Right atrium auricular region (tissue), 2 donors: ENCODE measurements at places on chromosomes 1 and 21.

- no peak overlapping the region for H3K27ac ChIP-seq
- no peaks in the 10 kb centered on the region for H3K27me3 ChIP-seq
- no peak overlapping the region for H3K4me3 ChIP-seq
- no peaks in the 10 kb centered on the region for H3K36me3 ChIP-seq
- no peak for DNase-seq
These were observed 12.6 kb downstream of the FLG2 start for GRCh38 chr1:152347116-152347728.

- H3K4me1 ChIP-seq, result peaks cover 15% of the 10 kb centered on the region
- H3K27ac ChIP-seq, result peak overlapping the region; percentile 92
- peak; percentile 63 for DNase-seq
- peak overlapping the region; percentile 90 for H3K4me3 ChIP-seq
- no peaks in the 10 kb centered on the region for H3K27me3 ChIP-seq
- no peaks in the 10 kb centered on the region for H3K36me3 ChIP-seq
These were observed 841 bp downstream of the ADSS2 start for GRCh38 chr1:244450597-244451538.

GRCh38 chr1:61639608-61640336 lies 85.2 kb downstream of the TM2D1 start:
- peak overlapping the region; percentile 76 for H3K27ac ChIP-seq
- H3K4me1 ChIP-seq, result peaks cover 25% of the 10 kb centered on the region
- H3K36me3 ChIP-seq, result no peaks in the 10 kb centered on the region

DNA sequence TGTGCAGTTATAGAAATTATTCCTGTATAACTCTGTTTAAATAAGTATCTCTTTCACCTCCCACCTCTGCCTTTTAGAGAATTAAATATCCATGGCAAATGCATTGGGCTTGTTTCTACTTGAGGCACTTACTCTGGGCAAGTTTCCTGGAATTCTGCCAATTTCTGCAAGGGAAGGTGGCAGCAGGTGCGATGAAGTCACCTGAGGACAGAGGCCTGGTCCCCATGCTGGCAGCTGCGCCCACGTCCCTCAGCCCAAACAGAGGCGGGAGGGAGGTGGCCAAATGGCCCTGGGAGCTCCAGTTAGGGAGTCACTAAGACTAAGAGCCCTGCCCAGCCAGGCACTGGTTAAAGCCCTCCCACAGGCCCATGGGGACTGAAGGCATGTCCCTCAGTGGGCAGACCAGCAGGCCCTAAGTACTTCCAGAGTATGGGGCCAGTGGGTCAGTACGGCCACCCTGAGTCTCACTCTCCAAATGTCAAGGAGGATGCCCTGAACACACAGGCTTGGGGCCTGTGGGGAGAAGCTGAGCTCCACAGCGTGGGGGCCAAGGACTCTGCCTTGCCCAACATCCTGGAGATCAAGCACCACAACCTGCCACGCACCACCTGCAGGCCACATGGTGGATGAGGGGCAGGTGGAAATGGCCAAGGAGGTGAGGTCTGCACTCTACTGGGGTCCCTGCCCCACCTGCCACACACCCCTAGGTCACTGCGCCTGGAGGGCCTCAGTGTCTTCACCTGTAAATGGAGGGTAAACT lies 19.4 kb downstream of the ACOT7 start:
- DNase-seq, result no peak
- H3K4me1 ChIP-seq, result no peaks in the 10 kb centered on the region
- no peak overlapping the region for H3K27ac ChIP-seq
- no peak overlapping the region for H3K4me3 ChIP-seq
- H3K36me3 ChIP-seq, result no peaks in the 10 kb centered on the region

- H3K4me3 ChIP-seq, result no peak overlapping the region
- peaks cover 8% of the 10 kb centered on the region for H3K4me1 ChIP-seq
- no peaks in the 10 kb centered on the region for H3K27me3 ChIP-seq
- DNase-seq, result peak; percentile 65
- peaks cover 98% of the 10 kb centered on the region for H3K36me3 ChIP-seq
These were observed 53.4 kb downstream of the UBR4 start for GRCh38 chr1:19156676-19157075.

DNA sequence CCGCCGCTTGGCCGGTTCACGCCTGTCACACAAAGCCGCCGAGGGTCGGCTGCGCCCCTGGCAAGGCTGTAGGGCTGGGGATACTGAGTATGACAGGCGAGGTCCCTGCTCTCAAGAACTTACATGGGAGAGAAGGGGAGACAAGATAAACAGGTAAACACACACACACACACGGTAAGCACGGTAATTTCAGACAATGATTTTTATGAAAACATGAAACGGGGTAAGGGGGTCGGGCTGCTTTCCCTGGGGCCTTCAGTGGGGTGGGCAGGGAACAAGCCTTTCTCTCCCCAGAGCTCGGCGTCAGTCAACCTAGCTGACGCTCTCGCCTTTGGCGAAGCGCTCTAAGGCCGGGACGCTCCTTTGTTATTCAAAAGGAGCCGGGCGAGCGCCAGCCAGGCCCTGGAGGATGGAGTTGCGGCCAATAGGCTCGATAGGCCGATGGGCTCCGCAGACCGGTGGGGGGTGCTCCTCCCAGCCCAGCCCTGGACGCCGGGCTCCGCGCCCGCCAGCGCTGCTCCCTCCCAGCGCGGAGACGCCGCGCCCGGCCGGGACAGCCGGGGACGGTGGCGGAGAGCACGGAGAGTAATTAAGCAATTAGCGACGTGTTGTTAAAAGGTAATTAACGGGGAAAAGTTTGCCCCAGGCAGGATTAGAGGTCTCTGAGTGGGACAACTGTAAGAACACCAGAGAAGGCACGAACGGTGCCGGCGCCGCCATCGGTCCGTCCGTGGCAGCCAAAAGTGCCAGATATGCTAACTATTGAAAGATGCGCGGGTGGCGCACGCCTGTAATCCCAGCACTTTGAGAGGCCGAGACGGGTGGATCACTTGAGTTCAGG lies 950 bp upstream of the INKA2 start:
- H3K4me1 ChIP-seq, result no peaks in the 10 kb centered on the region
- peak overlapping the region; percentile 96 for H3K27ac ChIP-seq
- no peaks in the 10 kb centered on the region for H3K36me3 ChIP-seq
- DNase-seq, result peak; percentile 79
- H3K4me3 ChIP-seq, result peak overlapping the region; percentile 65
- no peaks in the 10 kb centered on the region for H3K27me3 ChIP-seq

- no peak overlapping the region for H3K27ac ChIP-seq
- no peak for DNase-seq
- H3K4me1 ChIP-seq, result no peaks in the 10 kb centered on the region
These were observed 92.6 kb upstream of the ACTRT2 start for GRCh38 chr1:2928366-2929325.

GRCh38 chr1:10838541-10838940 lies 42.1 kb upstream of the CASZ1 start:
- H3K27me3 ChIP-seq, result peaks cover 12% of the 10 kb centered on the region
- no peaks in the 10 kb centered on the region for H3K4me1 ChIP-seq
- H3K36me3 ChIP-seq, result no peaks in the 10 kb centered on the region
- no peak for DNase-seq
- no peak overlapping the region for H3K27ac ChIP-seq
- no peak overlapping the region for H3K4me3 ChIP-seq

GRCh38 chr1:15304708-15305467 lies 57.9 kb downstream of the FHAD1 start:
- no peaks in the 10 kb centered on the region for H3K27me3 ChIP-seq
- no peaks in the 10 kb centered on the region for H3K4me1 ChIP-seq
- H3K27ac ChIP-seq, result no peak overlapping the region
- H3K36me3 ChIP-seq, result no peaks in the 10 kb centered on the region

DNA sequence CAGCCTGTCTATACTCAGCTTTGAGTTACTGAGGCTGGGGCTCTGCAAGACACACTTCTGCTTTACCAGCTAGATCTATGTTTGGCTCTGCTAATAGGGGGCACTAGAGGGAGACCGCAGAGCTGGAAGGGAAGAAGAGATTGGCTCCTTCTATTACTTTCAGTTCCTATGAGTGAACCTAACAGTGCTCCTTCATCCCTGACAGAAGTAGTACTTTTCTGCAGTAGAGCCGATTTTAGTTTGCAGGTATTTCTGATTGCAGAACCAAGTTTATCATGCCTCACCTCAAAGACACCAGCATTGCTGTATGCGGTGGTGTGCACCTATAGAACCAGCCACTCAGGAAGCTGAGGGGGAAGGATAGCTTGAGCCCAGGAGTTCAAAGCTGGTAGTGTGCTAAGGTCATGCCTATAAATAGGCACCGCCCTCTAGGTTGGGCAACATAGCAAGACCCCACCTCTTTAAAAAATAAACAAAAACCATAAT lies 5.7 kb upstream of the ZDHHC18 start:
- DNase-seq, result no peak
- H3K27ac ChIP-seq, result no peak overlapping the region
- H3K27me3 ChIP-seq, result no peaks in the 10 kb centered on the region
- H3K4me3 ChIP-seq, result no peak overlapping the region
- no peaks in the 10 kb centered on the region for H3K36me3 ChIP-seq

DNA sequence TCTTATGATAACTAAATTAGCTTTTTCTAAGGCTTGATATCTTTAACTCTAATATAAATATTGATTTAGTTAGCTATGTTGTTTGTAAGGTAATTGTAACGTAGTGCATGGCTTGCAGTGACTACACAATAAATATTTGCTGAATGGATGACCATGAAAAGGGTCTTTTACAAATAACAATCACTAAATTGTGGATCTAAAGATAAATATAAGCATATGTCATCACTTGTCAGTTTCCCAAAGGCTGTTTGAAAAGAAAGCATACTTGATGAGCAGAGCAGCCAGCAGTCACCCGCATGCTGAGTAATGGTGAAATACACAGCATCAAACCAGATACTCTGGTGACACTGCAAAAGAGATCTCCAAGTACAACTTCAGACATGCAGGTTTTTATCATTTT lies 92.5 kb upstream of the FMN2 start:
- H3K4me1 ChIP-seq, result peaks cover 4% of the 10 kb centered on the region
- H3K36me3 ChIP-seq, result no peaks in the 10 kb centered on the region
- peaks cover 11% of the 10 kb centered on the region for H3K27me3 ChIP-seq
- no peak overlapping the region for H3K27ac ChIP-seq
- no peak overlapping the region for H3K4me3 ChIP-seq

- no peak for DNase-seq
- no peak overlapping the region for H3K4me3 ChIP-seq
- H3K4me1 ChIP-seq, result no peaks in the 10 kb centered on the region
- no peaks in the 10 kb centered on the region for H3K27me3 ChIP-seq
These were observed 250.3 kb downstream of the PTPRC start for GRCh38 chr1:198889101-198889500.

DNA sequence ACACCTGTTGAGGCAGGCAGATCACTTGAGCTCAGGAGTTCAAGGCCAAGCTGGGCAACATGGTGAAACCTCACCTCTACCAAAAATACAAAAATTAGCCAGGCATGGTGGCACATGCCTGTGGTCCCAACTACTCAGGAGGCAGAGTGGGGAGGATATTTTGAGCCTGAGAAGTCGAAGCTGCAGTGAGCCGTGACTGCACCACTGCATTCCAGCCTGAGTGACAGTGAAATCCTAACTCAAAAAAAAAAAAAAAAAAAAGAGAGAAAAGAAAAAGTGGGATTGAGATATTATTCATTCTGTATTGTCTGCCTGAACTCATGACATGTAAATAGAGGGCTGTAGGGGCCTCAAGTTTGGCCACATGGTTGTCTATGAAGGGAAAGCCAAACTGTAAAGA lies 37.3 kb downstream of the WNT2B start:
- DNase-seq, result no peak
- H3K4me3 ChIP-seq, result no peak overlapping the region
- H3K36me3 ChIP-seq, result peaks cover 15% of the 10 kb centered on the region
- no peaks in the 10 kb centered on the region for H3K4me1 ChIP-seq
- H3K27ac ChIP-seq, result no peak overlapping the region

GRCh38 chr1:97143236-97143882 lies 421.8 kb downstream of the PTBP2 start:
- DNase-seq, result no peak
- H3K27ac ChIP-seq, result no peak overlapping the region
- H3K4me3 ChIP-seq, result no peak overlapping the region

- no peaks in the 10 kb centered on the region for H3K36me3 ChIP-seq
- no peak for DNase-seq
- H3K4me3 ChIP-seq, result no peak overlapping the region
- no peak overlapping the region for H3K27ac ChIP-seq
These were observed 13.4 kb upstream of the TTC22 start for GRCh38 chr1:54814571-54814970.

GRCh38 chr1:55639051-55639450 lies 423.9 kb upstream of the USP24 start:
- H3K27me3 ChIP-seq, result no peaks in the 10 kb centered on the region
- H3K27ac ChIP-seq, result no peak overlapping the region
- H3K4me3 ChIP-seq, result no peak overlapping the region
- H3K36me3 ChIP-seq, result no peaks in the 10 kb centered on the region

DNA sequence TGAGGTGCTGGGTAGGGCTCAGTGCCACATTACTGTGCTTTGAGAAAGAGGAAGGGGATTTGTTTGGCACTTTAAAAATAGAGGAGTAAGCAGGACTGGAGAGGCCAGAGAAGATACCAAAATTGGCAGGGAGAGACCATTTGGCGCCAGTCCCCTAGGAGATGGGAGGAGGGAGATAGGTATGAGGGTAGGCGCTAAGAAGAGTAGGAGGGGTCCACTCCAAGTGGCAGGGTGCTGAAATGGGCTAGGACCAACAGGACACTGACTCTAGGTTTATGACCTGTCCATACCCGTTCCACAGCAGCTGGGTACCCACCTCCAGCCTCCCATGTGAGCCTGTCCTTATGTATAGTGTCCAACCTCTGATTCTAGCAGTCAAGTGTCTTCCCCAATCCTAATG lies 1.0 kb upstream of the CRTC2 start:
- no peak overlapping the region for H3K4me3 ChIP-seq
- no peaks in the 10 kb centered on the region for H3K27me3 ChIP-seq

DNA sequence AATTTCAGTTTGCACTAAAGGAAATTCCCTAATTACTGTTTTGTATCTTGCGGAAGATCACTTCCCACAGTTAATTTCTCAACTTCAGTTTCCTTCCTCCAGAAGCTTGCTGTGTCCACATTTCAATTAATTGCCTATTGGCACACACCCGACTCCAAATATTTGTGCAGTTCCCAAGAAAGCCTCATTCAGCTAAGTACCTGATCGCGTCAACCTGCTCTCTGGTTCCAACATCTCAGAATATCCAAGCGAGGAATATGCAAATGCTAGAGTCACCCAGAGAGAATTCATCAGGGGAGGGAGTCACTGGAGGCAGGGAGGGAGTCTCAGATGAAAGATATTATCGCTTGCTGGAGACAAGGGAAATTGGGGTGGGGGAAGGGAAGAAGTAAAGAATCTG lies 351.3 kb downstream of the RRAGC start:
- no peaks in the 10 kb centered on the region for H3K4me1 ChIP-seq
- H3K27ac ChIP-seq, result no peak overlapping the region
- H3K27me3 ChIP-seq, result no peaks in the 10 kb centered on the region

DNA sequence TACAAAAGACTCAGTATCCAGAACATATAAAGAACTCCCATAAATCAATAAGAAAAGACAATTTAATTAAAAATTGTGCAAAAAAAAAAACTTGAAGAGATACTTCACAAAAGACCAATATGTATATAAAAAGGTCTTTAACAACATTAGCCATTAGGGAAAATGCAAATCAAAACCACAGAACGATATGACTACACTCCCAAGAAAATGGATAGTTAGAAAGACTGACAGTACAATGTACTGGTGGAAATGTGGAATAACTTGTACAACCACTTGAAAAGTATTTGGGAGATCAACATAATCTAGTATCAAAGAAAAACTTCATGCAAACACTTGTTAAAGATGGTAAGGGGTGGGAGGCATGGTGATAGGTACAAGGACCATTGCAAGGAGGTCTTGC lies 3.9 kb upstream of the CLCA1 start:
- no peak for DNase-seq
- H3K4me3 ChIP-seq, result no peak overlapping the region
- no peaks in the 10 kb centered on the region for H3K27me3 ChIP-seq
- no peaks in the 10 kb centered on the region for H3K4me1 ChIP-seq
